ENCODE measurements at places on chromosomes 16 and 17. TPM values are rescaled to one million over a fixed set of nuclear protein-coding genes. Genes with fewer than 3 reads are reported as not detected.

GRCh38 chr16:84927621-84928591 lies 83.4 kb downstream of the ZDHHC7 start:
- no peak for DNase-seq

DNA sequence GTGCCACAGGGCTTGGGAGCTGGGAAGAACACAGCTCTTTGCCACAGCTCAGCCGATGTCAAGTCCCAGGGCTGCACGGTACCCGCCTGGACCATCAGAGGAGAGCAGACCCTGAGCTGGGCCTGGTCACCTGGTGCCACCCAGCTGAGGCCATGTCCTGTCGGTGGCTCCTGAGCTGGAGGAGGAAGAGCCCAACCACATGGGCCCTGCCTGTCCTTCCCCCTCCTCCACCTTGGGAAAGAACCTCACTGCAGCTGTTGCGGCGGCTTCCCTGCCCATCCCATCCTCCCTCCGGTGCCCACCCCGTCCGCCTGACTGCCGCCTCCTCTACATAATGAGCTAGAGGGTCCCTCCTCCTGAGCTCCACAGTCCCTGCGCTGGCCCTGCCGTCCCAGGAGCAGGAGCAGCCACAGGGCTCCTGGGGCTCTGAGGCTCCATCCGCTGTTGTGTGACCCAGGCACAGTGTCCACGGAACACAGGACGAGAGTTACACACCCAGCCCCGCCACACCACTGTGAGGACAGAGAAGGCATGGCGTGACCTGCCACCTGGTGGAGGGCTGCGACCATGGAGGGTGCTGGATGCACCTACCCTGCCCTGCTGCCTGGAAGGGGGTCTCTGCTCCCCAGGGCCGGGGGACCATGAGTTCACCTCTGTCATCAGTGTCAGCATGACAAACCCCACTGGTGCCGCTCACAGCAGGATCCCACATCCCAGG lies 21.4 kb upstream of the CHMP6 start:
- no peak for DNase-seq

DNA sequence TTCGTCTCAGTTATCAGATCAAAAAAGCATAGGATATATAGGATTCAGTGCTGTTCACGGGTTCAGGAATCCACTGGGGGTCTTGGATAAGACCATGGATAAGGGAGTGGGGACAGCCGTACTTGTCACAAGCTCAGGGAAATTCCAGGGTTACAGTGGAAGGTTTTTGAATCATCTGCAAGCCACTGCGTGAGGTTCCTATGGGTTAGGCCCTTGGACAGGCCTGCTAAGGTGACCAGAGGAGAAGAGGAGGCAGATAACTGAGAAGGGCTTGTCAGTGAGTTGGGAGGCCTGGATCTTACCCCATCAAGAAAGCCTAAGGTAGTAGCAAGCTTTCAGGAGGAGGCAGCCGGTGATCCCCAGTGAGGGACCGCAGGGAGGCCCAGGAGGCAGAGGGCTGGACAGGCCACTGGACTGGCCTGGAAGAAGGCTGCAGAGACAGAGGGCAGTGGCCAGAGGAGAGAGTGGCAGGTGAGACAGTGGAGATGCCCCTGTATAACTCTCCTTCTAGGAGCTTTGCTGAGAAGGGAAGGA lies 27.3 kb downstream of the NGFR start:
- no peak for DNase-seq

DNA sequence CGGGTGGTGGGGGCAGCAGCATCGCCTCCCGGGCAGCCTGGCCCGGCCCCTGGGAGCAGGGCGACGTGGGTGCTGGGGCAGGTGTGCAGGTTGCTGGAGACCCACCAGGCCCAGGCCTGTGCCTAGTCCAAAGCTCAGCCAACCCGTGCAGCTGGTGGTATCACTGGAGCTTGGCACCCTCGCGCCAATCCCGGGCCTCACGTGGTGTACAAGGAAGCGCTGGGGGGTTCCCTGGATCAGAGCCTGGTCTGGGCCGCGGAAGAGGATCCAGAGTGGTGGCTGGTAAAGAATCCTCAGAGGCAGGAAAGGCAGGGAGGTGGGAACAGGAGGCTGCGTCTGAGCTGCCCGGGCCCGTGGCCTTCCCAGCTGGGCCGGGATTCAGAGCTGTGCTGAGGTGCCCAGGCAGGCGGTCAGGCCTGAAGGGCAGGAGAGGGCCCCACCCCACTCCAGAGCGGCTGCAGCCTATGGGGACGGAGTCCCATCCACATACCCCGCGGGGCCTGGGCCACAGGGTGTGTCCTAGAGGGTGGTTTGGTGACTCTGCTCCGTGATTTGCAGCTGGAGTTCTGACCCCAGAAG lies 36.2 kb downstream of the ZFPM1 start:
- no peak for DNase-seq

GRCh38 chr16:89093602-89094251 lies at the start of gene ACSF3:
Gene ACSF3, plus strand, starts transcription at chr16:89093852. Its CDS starts 6,830 bp downstream, at chr16:89100682.
- DNase-seq = peak; percentile 4

DNA sequence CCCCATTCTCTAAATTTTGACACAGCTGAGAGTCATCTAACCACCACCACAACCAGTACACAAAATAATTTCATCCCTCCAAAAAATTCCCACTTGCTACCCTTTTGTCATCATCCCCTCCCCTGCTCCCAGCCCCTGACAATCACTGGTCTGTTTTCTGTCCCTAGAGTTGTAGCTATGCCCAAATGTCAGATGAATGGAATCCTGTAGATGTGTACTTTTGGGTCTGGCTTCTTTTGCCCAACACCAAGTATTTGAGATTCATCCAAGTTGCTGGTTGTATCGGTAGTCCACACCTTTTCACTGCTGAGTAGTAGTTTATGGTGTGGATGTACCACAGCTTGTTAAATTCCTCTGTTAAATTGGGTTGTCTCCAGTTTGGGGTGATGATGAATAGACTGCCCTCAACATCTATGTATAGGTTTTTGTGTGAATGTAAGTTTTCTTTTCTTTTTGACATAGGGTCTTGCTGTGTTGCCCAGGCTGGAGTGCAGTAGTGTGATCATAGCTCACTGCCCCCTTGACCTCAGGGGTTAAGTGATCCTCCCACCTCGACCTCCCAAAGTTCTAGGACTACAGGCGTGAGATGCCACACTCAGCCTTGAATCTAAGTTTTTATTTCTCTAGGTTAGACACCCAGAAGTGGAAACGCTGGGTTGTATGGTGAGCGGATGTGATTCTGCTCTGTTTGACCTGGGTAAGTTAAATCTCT lies 14.6 kb upstream of the RMI2 start:
- no peak for DNase-seq

DNA sequence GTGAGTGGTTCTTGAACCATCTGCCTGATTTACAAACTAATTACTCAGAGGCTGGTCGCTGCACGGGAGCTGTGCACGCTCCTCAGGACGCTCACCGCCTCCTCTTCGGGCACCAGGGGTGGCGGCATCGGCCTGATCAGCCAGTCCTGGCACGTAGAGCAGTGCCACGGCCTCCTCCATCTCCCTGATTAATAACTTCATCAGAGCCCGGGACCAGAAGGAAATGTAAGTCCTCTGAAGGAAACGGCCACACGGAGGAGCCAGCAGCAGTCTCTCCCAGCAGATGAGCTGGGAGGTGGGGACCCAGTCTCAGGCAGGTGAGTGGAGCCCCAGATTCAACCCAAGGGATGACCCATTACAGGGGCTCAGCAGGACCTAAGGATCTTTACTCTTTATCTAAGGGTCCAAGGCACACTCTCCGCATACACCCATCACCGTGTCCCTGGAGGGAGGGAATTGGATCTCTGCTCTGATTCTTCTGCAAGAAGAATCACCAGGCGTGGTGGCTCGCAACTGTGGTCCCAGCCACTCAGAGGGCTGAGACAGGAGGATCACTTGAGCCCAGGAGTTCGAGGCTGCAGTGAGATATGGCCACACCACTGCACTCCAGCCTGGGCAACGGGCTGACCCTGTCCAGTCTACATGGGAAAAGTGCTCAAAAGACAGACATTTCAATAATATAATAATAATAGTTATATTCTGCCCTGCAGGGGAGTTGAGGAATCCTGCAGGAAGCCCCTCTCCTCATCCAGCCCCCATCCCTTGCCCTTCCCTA lies 366.5 kb downstream of the SEC14L1 start:
- no peak for DNase-seq

DNA sequence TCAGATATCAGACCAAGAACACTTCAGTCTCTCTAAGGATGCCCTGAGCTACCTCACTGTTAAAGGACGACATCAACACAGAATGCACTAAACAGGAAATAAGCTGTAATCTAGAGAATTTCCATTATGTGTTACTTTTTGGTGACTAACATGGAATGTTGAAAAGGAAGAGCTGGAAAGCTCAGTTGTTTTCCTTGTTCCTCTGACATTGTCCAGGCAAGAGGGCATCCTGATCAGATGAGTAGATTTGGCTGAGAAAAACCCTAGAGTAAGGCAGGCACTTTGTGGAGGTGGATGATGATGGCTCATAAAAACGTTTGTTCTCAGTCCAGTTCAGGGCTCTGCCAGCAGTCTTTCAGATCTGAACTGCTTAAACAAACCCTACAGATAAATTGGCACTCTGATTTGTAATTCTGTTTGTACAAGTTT lies 34.0 kb downstream of the DGKE start:
- no peak for DNase-seq

- no peak for DNase-seq
These were observed 9.1 kb downstream of the SHCBP1 start for GRCh38 chr16:46612121-46612520.

GRCh38 chr17:10266296-10266876 lies 68.0 kb upstream of the GAS7 start:
- DNase-seq = no peak

DNA sequence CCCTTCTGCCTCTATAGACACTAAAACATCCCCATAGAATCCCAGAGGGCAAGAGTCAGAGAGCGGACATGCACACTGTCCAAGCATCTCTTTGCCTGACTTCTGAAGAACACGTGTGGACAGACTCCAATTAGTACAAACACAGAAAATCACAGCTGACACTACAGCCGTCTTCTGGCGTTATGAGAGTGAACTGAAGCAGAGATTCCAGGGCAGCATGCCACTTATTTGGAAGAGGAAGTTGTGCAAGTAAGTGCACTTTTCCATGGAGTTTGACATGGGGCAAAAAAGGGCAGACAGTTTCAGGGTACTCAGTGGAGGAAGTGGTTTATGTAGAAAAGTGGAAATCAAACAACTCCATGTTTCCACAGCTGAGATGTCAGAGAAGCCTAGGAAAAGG lies 16.8 kb upstream of the ZNF287 start:
- no peak for DNase-seq

DNA sequence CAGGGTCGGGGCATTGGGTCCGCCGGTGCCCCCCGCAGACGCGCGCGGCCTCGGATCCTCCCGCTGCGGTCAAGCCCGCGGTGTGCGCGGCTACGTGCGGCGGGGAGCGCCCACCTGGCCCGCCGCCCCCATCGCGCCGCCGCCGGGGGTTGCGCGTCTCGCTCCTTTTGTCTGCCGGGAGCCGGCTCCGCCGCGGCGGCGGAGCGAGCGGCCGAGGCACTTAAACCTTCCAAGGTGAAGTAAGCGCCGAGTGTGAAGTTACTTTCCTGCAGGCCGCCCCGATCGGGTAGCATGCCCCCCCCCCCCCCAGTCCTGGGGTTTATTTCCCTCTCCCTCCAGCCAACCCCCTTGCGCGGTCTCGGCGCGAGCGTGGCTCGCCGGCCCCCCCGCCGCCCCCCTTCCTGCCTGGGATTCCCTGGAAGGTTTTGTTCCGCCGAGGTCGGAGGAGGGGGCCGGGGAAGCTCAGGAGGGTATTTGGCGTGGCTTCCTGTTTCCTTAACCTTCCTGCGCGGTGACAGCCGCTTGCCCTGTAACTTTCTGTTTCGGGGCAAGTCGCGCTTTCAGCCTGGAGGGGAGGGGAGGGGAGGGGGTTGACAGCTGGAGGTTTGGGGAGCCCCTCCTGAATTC lies 56.6 kb upstream of the GSE1 start:
- no peak for DNase-seq

DNA sequence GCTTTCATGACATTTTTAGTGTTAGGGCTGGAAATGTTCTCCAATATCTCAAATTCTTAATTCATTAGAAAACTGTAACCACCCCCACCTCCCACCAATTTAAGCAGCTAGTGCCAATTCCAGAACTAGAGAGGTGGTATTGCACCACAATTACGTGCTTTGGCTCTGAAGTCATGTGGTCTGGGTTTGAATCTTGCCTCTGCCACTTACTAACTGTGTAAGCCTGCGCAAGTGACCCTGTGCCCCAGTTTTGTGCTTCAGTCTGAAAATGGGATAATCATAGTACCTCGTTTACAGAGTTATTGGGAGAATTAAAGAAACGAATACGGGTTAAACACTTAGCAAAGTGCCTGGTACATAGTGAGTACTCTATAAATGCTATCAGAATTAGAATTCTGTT lies 14.2 kb upstream of the MPHOSPH6 start:
- no peak for DNase-seq

WNT9B gene
- total RNA-seq = not detected

ABCC6 gene
- total RNA-seq = 1.9 TPM

RAB37 gene
- total RNA-seq = 0.69 TPM
